ENCODE measurements at places on chromosomes 12 and 14.
A peak's percentile ranks its signal among the peaks of the same experiment; 100 is the strongest.

DNA sequence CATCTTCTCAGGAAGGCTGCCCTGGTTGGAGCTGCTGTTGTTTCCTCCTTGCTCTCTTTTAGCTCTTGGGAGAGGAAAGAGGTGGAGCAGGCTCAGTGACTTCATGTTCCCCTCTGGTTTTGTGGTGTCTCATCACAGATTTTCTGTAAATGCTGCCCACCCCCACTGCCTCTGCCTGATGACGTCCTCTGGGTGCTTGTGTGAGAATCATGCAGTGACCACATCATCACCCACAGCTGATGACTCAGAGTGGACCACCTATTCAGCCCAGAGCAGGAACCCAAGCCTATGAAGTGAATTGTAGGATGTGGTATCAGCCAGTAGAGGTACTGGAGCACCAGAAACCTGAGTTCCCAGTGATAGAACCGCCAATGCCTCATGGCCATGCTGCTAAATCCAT is at the start of gene GZMB:
Gene GZMB (minus strand): TSS at position 33 of the 400 bp plus-strand sequence. CDS start 30 bp downstream, at position 3.
- no peak for DNase-seq

DNA sequence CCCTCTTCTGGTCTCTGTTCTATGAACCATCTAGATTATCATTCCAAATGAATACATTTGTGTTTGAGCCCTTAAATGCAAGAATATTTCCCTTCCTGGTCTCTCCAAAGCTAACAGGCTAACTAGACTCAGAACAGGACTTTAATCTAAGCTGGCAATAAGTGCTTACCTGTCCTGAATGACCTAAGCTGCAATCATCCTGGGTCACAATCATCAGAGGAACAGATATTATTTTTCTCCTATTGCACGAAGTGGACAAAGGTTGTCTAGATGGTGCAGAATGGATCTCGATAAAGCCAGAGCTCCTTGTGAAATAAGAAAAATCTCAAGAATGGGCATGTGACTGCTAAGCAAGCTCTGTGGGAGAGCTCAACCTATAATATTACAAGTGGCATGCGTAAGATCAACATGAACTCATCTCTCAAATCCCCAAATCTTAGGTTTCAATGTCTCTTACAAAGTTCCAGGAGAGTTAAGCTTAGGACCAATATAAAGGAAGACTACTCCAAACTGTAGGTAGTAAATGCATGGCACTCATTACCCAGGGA is 10.6 kb upstream of the NUMB start:
- no peak for DNase-seq

DNA sequence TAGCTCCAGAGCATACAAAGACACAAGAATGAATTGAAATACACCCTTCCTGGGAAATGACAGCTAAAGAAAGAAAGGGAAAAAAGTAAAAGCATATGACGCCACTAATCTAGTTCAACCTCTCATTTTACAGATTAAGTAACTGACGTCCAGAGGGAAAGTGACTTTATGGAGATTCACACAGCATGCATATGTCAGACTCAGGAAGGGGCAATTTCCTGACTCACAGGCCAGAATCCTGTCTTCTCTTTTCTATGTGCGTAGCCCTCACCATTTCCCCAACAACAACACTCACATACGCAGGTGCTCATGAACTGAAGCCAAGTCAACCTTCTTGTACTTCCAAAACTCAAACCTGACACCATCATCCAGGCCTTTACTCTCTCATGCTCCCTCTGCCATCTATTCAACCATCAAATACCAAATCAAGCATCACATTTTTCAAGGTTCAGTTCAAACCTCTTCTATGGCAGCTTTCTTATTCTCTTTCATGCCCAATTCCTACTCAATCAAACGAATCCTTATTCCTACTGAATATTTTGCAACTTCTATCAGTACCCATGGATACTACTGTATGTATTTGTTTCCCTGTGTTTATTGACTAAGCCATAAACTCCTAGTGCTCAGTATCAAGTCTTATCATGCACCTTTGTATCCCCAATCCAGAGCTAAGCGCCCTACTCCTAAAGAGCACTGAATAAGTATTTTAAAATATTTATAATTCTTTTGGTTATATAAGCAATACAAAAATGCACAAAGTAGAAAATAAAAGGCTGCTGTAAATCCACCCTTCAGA is 52.8 kb downstream of the STXBP6 start:
- no peak for DNase-seq

GRCh38 chr14:24058260-24058950 is 6.6 kb downstream of the CARMIL3 start:
- peak; percentile 72 for DNase-seq

GRCh38 chr14:83196236-83196635 is 1662.6 kb upstream of the SEL1L start:
- no peak for DNase-seq

DNA sequence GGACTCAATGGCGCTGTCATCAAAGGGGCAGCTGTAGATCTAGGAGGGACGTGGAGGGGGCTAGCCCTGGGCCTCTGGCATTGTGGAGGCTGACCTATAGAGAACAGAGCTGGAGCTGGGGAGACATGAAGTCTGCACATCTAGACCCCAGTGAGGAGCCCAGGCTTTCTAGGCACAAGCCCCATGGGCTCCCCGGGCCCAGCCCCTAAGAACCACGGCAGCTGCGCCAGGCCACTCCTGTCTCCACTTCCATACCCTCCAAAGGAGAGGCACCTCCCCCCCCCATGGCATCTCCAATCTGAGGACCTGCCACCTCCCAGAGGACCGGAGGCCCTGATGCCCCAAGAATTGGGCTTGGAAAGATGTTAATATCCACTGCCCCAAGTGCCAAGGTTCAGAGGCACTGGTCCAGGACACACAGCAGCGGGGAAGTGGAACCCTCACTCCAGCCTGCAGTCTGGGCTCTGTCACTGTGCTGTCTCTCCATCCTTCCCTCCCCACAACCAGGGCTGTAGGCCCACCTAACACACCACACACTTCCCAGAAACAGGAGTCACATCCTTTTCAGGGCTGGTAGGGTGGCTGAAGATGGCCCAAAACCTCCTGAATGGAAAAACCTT is 4.5 kb downstream of the ANKRD9 start:
- DNase-seq: peak; percentile 27

Data from hematopoietic multipotent progenitor cell treated with erythropoietin and hydrocortisone succinate and interleukin-3 and kit ligand, for 15 days (in vitro differentiated cells).